Cerebellar nuclear complex (tissue), 1 donor: ENCODE measurements at places on chromosomes 2 and 18.

DNA sequence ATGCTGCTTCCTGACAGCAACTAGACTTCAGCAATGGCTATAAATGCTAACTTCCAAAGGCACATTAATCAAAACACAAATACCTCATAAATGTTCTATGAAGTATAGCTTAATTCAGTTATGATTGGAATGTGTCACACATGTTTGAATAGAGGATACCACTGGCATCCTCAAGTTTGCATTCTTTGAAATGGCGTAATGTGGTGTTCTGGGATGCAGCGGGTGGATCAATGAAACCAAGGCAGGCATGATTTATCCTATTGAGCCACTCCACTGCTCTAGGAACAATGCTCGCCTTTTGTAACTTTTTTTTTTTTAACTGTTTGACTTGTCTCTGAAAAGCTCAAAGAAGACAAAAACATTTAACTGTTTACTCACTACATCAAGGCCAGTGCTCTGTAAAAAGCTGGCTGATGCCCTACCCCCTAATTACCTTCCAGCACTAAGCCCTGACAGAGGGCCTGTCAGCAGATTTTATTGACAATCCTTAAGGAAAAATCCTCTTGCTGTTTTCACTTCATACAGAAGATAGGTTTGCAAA lies 278.8 kb upstream of the SESTD1 start:
- DNase-seq, result no peak

GRCh38 chr2:38374984-38375383 lies 2.1 kb downstream of the ATL2 start:
- DNase-seq, result no peak

DNA sequence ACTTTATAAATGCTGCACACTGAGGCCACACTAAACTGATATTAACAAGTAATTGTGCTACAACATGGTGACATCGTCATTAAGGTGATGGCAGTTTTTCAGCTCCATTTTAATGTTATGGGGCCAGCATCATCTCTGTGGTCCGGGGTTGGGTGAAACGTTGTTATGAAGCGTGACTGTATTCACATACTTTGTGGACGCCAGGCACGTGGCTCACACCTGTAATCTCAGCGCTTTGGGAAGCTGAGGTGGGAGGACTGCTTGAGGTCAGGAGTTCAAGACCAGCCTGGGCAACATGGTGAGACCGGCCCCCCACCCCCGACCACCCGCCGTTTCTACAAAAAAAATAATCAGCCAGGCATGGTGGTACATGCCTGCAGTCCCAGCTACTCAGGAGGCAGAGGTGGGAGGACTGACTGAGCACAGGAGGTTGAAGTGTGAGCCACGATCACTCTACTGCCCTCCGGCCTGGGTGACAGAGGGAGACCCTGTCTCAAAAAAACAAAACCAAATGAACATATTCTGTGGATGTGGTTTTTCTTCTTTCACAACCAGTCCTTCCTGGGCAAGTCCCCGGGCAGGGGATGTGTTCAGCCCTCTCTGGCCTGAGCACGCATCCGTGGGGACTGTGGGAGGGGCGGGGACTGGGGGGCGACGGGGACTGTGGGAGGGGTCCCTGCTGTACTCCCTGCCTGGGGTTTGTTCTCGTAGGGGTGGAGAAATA lies 12.9 kb upstream of the GAL3ST2 start:
- DNase-seq, result no peak

GRCh38 chr2:164510895-164511294 lies 110.4 kb downstream of the GRB14 start:
- no peak for DNase-seq

GRCh38 chr2:235999011-235999410 lies 169.2 kb downstream of the GBX2 start:
- no peak for DNase-seq
